ENCODE measurements at places on chromosomes 3 and 15. TPM values are rescaled to one million over a fixed set of nuclear protein-coding genes. Genes with fewer than 3 reads are reported as not detected.

Gene HGD
- polyA plus RNA-seq = 0.98 TPM

Gene MASP1
- polyA plus RNA-seq = 7.8 TPM

Gene ILDR1
- 4.7 TPM for polyA plus RNA-seq

Gene GNB4
- 54.4 TPM for polyA plus RNA-seq

Gene IL17RB
- polyA plus RNA-seq = 13.2 TPM

Gene MITF
- polyA plus RNA-seq = 7.2 TPM

Gene NOX5
- 1.2 TPM for polyA plus RNA-seq

GRCh38 chr3:53219895-53220483 lies 35.8 kb downstream of the TKT start:
- peak; percentile 59 for DNase-seq

- DNase-seq = no peak
Observed at GRCh38 chr3:154164387-154164786, 43.2 kb downstream of the ARHGEF26 start.

GRCh38 chr15:29656636-29657475 lies 165.4 kb downstream of the TJP1 start:
- no peak for DNase-seq

DNA sequence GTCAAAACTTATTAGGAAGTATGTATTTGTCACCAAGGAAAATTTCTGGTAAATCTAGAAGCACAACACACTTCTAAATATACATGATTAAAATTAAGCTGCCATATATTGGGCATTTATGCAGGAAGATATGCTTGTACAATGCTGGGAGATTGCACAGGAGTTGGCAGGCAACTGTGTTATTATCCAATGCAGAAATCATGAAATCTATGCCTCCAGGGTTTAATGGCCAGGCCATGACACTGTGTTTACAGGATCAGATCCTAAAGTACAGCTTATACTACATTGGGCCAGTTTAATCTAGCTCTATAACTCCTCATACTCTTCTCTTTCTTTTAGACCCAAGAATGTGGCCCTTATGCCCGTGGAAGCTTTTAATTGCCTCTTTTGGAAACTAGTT lies 391.4 kb upstream of the DPH6 start:
- DNase-seq = no peak

- DNase-seq = no peak
Observed at GRCh38 chr15:31320022-31320421, 6.6 kb upstream of the KLF13 start.

GRCh38 chr3:190205739-190206138 lies 85.0 kb upstream of the P3H2 start:
- no peak for DNase-seq
